ENCODE measurements at places on chromosomes 1 and 21.

DNA sequence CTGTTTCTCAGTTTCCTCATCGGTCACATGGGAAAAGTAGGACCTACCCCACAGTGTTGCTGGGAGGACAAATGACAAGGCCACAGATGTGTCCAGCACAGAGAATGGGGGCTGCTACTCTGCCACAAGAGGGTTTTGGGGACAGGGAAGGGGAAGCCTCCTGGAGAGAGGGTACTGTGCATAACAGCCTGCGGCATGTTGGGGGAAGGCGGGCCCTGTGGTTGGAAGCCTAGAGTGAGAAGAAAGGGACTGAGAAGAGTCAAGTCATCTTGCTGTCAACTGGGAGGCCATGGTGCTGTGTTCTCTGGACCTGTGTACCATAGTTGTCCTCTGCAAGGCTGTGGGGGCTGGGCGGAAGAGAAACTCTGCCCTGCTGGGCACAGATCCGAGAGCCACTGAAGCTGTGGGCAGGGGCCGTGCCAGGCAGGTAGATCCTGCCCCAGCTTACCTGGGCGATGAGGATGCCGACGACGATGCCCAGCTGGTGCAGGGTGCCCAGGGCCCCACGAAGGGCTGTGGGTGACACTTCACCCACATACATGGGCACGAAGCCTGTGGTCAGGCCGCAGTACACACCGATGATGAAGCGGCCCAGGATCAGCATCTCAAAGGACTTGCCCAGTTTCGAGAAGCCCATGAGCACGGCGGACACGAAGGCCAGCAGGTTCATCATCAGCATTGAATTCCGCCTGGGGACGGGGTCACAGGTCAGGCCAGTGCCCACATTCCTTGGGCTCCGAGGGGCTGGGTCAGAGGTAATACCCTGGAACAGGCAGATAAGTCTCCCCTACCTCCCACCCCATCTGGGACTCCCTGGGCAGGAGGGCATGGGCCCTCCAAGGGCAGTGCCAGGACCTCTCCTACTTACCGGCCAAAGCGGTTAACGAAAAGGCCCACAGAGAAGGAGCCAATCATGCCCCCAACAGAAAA lies 28.2 kb downstream of the SLC2A1 start:
- no peak for DNase-seq

DNA sequence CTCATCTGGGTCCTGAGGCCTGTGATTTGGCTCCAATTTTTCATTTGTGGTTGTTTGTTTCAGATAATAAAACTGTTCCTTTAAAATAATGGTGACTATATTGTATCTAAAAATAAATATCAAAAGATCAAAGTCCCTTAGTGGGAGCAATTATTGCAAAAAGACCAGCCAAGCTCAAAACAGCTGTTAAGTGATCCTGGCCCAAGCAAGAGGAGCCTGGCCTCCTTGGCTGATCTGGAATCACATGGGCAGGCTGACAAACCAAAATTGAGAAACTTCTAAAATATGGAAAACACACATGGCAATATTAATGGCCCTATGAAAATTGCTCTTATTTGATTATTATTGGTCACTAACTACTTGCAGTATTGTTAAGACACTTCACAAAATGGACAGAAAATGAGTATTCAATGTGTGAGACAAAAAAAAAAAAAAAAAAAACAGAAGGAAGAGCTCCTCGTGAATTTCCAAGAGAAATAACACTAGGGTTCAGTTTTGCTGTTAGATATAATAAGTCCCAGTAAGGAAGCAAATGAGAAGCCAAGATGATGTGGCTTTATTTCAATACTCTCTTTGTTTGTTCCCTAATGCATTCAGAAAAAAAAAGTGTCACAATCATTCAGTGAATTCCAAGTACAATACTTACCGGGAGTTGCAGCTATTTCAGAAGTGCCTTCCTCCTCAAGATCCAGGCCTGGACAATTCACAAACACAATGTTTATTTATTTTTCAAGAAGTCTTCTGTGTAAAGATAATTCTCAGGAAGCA lies 105.1 kb downstream of the SEC16B start:
- no peak for DNase-seq

DNA sequence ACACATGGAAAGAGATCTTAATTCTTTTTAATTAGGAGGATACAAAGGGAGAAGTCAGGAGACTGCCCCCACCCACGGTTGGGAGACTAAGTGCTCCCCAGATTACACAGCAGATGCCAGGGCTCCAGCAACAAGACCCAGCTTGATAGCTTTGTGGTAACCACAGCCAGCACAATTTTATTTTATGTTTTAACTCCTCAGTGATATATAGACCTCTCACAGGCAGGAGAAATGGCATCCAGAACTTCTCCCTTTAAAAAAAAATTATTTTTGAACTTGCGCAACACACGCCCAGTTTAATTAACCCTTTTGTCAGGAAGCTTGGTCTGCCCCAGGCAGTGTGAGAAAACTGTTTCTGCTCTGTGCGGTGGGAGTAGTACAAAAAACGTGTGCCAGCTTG lies 62.6 kb upstream of the ACOT11 start:
- DNase-seq, result no peak

- DNase-seq, result no peak
Observed at GRCh38 chr1:56284928-56285327, 294.4 kb downstream of the PLPP3 start.

Data from activated naive CD4-positive, alpha-beta T cell treated with anti-CD3 and anti-CD28 coated beads for 36 hours (primary cell).